ENCODE measurements at places on chromosomes 16 and 17.

GRCh38 chr16:78196502-78196901, 97.0 kb downstream of the WWOX start:
- DNase-seq, result no peak

DNA sequence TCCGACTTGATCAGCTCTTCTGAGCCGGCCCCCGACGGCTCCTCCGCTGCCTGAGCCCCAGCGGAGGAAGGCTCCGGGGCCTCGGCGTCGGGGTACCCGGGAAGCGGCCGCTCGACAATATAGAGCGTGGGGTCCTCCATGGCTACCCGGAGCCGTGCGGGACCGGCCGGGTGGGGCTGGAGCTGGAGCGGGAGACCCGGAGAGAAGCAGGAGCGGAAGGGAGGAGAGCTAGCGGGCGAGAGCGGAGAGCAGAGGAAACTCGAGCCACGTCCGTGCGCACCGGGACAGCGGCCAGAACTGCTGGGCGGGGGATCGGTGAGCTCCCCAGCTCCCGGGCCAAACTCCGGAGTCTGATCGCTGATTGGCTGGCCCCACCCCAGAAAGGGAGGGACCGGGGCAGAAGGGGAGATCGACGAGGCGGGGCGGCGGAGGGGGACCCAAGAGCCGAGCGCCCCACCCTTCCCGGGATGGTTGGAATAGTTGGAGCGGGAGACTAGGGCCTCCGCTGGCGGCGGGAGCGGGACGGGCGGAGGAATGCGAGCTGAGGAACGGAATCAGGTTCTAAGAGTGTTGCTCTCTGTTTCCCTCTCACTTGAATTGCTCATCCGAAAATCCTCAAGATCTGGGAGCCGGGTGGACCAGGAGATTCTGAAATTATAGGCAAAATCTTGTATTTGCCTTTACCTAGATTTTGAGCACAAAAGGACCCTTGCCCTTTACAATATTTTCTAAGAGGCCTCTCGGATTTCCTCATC, at the start of gene CAVIN1:
TSS of gene CAVIN1 (minus strand) at position 299 of the 755 bp plus-strand sequence. CDS start at position 140, 159 bp downstream.
- DNase-seq, result no peak

DNA sequence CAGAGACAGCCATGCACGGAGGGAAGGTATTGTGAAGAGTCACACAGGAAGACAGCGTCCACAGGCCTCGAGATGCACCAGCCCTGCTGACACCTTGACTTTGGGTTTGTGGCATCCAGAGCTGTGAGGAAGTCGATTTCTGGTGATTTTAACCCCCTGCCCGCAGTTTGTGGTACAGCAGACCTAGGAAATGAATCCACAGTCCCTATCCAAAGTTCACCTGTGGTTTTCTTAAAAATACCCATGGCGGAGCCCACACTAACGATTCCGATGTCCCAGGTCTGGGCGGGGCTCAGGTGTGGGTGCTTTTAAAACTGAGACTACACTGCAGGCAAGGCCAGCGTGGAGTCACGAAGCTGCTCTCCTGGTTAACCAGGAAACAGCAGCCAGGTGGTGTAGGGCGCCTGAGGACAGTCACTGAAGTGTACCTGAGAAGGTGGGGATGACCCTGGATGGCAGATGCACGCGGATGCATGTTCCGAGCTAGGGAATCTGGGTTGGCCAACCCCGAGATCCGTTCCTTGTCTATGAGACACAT, 14.4 kb upstream of the MEAK7 start:
- DNase-seq, result peak; percentile 97

GRCh38 chr16:89135971-89136765, 35.4 kb upstream of the CDH15 start:
- DNase-seq, result no peak

DNA sequence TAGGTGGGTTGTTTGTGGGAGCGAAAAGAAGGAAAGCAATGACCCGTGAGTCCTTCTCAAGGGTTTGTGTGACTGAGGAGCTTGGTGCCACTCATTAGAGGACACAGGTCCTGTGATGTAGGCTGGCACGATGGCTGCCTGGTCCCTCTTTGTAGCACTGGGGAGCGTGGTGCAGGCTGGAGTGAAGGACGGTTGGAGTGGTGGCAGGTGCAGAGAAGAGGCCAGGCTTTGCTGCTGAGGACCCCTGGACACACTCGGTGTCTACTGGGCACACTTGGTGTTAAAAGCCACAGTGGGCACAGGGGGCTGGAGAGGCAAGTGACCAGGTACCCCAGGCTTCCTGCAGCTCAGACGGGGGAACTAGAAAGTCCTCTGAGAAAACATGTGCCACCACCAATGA, 106.0 kb downstream of the NTN1 start:
- no peak for DNase-seq

DNA sequence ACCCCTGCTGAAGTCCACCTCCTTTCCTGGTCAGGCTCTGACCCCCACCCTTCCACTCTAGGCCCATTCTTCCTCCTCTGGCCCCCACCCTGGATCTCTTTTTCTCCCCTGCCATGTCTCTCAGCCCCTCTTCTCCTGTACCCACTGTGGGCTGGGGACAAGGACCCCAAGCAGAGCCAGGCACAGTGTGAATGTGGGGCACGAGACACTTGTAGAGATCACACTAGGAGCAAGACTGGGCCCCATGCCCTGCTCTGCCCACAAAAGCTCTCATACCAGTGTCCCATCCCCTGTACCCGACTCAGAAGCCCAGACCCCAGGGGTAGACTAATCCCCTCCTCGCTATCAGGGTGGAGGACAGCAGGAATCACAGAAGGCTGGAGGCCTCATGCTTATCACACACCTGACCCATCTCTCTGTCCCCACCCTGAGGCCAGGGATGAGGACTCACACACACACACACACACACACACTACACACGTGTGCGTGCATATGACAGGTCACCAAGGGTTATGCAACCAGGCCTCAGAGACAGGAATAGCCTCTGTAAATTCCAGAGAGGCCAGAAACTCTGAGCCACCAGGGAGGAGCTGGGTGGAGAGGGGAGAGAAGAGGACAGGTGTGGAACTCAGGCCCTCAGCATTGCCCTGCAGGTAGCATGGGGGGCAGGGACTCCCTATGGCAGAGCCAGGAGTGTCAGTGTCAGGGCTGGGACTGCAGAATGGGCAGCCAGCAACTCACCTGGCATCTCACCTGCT, 21.1 kb downstream of the ARHGAP27 start:
- DNase-seq, result no peak

GRCh38 chr17:53135969-53136368, 686.8 kb upstream of the KIF2B start:
- DNase-seq, result no peak

- no peak for DNase-seq
Observed at GRCh38 chr17:72205357-72205756, 84.5 kb downstream of the SOX9 start.

DNA sequence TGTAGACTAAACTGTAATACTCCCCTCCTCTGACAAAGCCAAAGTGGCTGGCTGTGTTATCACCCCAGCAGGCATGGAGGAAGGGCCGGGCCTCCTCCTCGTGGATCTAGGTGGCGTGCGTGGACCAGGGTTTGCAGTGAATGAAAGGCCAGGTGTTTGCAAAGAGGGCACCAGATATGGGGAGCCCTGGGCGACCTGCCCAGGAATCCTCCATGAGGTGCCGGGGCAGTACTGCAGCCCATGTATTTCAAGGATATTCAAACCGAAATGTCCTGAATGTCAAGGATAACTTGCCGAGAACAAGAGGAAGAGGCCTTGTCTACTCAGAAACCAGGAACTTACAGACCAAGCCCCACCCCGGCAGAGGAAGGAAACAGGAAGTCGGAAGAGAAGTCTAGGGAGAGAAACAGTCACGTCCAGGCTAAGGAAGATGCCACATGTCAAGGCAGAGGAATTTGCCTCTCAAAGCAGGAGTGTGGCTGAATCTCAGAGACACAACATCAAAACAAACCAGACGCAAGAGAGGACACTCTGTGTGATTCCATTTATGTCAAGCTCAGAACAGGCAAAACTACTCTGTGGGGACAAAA, 13.7 kb upstream of the OSGIN1 start:
- no peak for DNase-seq

DNA sequence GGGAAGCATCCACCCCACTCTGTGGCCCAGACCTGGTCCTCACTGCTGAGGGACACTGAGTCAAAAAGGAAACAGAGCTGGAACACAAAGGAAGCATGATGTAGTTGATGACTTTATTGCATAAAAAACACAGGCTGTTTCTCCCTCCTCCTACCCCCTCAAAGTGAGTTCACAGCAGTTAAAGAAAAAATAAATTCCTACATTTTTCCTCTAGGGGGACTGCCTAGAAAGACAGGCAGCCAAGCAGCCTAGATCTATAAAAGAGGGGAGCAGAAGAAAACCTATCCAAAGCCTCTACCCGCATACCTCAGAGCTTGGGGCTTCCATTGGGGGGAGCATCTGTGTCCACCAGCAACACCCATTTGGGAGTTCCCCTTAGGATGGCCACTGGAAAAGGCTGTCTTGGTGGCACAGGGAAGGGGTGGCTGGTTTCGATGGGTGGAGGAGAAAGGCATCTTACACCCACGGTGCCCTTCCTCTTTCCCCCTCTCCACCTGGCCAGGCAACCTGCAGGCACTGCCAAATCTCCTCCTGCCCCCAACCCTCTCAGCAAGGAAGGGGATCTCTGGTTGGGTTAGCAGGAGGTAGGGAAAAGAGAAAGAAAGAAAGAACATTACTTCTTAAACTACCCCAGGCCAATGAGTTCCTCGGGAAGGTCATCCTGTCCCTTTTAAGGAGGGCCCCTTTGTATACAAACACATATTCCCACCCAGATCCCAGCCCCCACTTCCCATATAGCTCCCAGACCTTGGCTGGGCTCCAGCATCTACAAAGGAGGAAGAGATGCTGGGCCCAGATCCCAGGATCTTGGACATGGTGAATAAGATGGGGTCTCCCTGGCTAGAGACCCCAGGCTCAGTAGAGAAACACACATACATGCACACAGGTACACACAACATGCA, 4.0 kb upstream of the SCRN2 start:
- no peak for DNase-seq

DNA sequence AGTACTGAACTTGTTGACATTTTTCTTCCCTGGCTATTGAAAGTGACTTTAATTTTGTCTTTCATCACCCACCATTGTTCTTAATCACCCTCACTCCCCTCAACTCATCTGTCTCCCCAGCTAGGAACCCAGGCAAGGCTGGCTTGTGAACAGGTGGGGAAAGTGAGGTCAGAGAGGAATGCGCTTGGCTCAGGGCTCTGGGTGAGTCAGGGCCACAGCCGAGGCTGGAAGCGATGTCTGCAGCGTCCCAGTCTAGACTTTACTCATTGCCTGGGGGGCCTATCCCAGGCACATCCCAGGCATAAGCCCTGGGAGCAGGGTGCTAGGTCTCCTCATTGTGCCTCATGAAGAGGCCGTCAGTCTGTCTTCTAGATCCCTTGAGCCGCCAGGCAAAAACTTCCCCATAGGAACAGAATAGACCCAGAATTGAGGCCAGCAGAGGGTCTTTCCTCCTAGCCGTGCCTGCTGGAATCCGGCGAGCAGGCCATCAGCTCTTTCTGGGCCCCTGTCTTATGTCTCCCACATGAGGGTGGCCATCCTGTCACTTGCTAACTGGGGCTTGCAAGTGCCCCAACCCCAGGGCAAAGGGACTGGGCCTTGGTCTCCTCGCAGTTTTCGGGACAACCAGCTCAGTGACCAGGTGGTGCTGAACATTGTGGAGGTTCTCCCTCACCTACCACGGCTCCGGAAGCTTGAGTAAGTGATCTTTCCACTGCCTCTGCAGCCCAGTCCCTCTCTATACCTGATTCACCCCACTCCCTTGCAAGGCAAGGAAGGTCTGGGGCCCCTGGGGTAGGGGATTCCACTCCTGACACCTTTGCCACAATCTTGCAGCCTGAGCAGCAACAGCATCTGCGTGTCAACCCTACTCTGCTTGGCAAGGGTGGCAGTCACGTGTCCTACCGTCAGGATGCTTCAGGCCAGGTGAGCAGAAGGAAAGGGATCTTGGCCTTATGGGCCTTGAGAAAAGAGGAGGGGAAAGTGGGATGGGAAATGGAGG, 40.1 kb downstream of the NLRC5 start:
- no peak for DNase-seq

GRCh38 chr16:60882816-60883215, 1153.4 kb downstream of the CDH8 start:
- no peak for DNase-seq

DNA sequence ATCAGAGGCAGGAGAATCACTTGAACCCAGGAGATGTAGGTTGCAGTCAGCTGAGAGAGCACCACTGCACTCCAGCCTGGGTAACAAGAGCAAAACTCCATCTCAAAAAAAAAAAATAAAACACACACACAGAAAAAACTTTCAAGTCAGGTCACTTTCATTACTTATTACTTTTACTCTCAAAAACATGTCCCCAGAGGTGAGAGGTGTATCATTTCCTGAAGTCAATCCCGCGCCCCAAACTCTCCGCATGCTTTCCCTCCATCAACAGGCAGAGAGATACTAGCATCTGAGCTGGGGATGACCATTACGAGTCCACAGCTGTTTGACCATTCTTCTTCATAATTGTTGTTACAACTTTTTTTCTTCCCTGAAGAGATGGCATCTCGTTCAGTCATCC, 48.7 kb downstream of the YWHAE start:
- no peak for DNase-seq

DNA sequence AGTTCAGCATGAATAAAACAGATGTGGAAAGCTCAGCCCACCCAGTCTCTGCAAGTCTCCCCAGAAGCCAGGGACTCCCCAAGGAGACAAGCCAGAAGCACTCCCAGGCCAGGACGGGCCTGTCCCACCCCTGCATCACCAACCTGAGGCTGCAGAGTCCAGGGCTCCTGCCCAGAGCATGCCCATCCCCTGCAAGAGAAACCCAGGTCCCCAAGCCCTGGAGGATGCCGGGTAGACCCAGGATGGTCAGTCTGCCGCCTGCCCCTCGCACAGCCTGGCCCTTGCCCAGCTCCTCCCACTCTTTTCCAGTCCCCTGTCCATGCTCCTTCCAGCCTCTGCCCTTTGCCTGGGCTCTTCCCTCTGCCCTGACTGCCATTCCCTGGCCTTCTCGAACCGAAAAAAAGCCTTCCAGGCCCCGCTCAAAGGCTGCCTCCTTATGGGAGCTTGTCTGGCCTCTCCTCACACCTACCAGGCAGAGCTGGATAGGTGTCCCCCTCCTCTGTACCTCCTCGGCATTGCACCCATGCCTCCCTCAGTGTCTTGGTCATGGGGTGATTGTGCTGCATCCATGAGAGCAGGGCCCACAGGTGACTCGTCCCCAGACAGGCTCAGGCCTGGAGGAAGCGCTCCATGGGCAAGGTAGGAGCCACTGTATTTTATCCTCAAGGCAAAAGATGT, 44.8 kb downstream of the BEAN1 start:
- DNase-seq, result no peak

GRCh38 chr17:78329263-78330059, 30.4 kb downstream of the SOCS3 start:
- no peak for DNase-seq
